ENCODE measurements at places on chromosomes 6 and 20. TPM values are rescaled to one million over a fixed set of nuclear protein-coding genes. Genes with fewer than 3 reads are reported as not detected.

DNA sequence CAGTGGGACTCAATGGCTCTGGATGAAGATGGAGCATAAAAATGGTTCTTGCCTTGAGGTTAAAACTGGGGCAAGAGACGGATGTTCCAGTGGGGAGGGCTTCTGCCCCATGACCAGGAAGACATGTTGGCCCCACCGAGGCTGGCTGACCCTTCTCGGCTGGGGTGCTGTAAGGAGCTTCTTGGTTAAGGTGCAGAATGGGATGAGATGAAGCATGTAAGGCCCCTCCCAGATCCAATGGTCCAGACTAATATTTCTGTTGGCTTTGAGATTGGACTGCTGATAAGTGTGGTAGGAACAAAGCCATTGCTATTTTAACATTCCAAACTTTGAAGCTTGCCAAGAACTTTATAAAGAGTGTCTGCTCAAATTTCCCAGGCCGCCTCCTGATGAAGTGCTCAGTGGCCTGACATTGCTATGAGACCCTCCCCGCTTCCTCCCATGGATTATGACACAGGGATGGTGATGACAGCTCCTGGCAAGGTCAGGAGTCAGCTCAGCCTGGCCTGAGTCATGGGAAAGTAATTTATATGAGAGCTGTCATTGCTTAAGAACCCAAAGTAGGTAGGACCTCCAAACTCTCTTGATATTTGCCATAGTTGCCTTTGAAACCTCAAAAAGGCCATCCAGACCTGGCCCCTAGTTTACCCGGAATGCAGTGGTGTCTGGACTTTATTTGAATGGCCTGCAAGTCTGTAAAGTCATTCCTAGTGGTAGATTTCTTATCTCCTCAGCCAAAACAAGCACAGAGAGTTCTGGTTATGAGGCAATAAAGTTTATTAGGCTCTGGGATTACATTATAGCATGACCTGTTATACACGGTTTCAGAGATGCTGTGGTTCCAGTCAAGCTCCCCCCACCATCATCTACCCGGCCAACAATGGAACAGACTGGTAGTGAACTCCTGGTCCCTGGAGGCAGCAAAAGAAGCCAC lies 55.2 kb downstream of the TGM2 start:
- no peaks in the 10 kb centered on the region for H3K36me3 ChIP-seq
- H3K27me3 ChIP-seq = no peaks in the 10 kb centered on the region
- peak; percentile 91 for DNase-seq

- no peak for DNase-seq
- no peak overlapping the region for H3K27ac ChIP-seq
- H3K27me3 ChIP-seq = no peaks in the 10 kb centered on the region
- H3K4me3 ChIP-seq = no peak overlapping the region
- H3K36me3 ChIP-seq = no peaks in the 10 kb centered on the region
Observed at GRCh38 chr6:137475103-137475502, 19.1 kb downstream of the OLIG3 start.

DNA sequence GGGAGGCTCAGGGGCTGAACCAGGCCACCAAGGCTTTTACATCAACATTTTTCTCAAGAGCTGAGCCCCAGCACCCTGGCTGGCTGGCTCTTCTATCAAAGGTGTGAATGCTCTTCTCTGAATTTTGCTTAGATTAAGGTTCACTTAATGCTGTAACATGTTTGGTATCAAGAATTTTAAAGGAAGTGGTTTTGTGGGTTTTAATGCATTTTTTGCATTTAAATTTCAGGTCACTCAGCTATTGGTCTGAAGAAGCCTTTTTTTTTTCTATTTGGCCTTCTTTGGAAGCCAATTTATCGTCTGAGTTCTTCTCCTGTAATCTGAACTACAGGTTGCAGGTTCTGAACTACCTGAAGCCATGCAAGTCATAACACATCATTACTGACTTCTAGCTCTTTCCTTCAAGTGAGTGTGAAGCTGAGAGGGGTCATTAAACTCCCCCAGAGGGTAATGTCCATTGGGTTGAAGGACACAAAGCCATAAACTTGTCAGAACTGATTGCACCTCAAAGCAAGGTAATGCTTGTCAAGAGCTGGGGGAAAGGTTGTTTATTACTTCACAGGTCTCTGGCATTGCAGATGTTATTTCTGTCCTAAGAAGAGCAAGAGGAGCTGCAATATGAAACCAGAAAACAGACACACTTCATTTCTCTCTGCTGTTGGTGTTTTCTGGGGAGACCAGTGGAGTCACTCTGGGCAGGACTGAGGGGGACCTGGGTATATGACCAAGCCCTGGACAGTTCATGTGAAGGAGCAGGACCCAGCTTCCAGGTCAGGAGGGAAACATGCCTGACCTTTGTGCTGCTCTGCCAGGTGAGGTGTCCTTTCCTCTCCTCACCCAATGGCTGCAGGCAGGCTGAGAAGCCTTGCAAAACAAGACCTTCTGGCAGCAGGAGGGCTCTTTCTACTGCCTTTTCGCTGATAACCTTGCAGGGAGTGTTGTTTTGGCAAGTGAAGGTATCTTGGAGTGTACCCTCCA lies 26.1 kb upstream of the NEDD9 start:
- no peak for DNase-seq
- no peaks in the 10 kb centered on the region for H3K27me3 ChIP-seq
- peaks cover 12% of the 10 kb centered on the region for H3K4me1 ChIP-seq
- H3K36me3 ChIP-seq = no peaks in the 10 kb centered on the region
- H3K27ac ChIP-seq = no peak overlapping the region

GRCh38 chr20:16760431-16761304 lies 12.5 kb downstream of the OTOR start:
- no peak overlapping the region for H3K27ac ChIP-seq
- no peak overlapping the region for H3K4me3 ChIP-seq
- no peaks in the 10 kb centered on the region for H3K36me3 ChIP-seq
- H3K4me1 ChIP-seq = no peaks in the 10 kb centered on the region

DNA sequence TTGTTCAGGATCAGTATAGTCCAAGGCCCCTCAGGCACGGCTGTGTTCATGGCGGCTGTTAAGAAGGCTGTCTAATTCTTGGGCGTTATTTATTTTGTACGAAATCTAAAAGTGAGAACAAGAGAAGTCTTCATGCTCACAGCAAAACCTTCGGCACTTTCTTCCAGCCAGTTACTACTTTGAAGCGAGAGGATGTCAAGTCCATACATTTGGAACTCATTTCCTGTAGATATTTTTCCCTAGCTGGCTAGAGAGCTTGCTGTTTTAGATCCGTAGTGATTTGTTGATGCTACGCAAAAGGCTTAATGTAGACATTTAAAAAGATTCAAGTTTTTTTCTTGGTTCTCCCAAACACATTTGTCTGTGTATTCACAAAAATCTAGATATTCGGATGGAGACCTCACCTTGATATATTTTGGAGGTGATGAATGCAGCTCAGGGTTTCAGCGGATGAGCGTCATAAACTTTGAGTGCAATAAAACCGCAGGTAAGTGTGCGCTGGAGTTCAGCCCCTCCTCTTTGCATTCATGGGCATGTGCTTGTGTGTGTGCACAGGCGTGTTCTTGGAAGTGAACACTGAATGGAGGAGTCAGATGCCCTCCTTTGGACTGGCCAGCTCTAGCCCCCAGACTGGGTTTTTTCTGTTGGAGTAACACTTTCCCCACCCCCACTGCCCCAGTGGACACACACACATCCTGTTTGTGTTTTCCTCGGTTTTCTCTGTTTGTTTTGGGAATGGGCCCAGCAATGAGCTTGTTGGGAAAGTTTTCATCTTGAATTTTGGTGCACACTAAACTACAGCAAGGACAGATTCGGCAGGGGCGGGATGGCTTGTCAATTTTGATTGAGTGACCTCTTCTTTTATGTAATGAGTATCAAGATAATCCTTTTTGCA lies 65.4 kb downstream of the IGF2R start:
- no peak for DNase-seq
- peaks cover 18% of the 10 kb centered on the region for H3K4me1 ChIP-seq
- peaks cover 24% of the 10 kb centered on the region for H3K36me3 ChIP-seq
- H3K4me3 ChIP-seq = no peak overlapping the region

The TNNC2 gene
- not detected for total RNA-seq

The TRIM31 gene
- total RNA-seq = 2.2 TPM

The TRAPPC3L gene
- not detected for total RNA-seq

The WFDC10B gene
- total RNA-seq = not detected

The SEL1L2 gene
- not detected for total RNA-seq

The FBXO9 gene
- total RNA-seq = 56.9 TPM

The PDE7B gene
- total RNA-seq = 8.6 TPM

The HLA-DRB5 gene
- 20.8 TPM for total RNA-seq

The GATA5 gene
- total RNA-seq = not detected

All from sigmoid colon (tissue), 7 donors.